ENCODE measurements at places on chromosomes 4 and X.

DNA sequence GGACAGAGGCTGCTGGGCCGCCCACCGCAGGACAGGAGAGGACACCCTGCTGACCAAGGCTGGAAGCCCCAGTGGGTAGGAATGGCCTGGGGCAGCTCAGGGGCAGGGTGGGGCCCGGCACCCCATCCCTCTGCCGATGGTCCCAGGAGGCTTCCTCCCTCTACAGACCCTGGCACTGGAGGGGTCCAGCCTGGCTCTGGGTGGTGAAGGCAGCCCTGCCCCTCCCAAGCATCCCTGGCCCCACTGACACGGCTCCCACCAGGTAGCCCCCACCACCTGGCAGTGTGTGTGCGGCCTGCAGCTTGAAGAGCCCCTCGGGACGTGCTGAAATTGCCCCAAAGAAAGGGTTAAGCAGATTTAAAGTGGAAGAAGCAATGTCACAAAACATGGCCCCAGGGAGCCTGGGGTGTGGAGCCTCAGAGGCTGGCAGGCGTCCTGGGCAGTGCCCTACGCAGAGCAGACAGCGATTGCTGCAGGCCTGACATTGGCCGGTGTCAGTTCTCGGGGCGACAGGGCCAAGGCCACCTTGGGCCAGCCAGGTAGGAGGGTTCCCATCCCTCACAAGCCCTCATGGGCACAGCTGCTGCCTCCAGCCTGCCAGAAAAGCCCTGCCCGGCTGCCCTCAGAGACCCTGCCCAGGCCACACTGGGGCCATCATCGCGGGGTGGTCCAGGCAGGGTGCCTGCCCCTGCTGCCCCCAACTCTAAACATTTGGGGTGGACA, 80.5 kb downstream of the FAM53A start:
- peak; percentile 4 for DNase-seq

DNA sequence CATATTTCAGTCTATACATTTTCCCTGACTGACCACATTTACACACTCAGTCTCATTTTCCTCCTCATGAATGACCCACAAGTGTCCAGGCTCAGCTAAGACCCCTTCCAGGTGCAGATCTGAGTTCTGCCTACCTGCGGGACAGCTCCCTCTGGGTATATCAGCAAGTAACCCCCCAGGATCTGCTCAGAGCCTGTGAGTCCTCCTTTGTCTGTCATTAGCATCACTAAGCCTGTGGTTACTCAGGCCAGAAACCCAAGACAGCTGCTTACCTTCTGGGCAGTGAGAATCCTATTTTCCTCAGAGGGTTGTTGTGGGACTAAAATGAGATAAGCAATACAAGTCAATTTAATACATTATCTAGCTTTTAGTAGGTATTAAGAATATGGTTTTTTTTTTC, 487.6 kb upstream of the BOD1L1 start:
- no peak for DNase-seq

DNA sequence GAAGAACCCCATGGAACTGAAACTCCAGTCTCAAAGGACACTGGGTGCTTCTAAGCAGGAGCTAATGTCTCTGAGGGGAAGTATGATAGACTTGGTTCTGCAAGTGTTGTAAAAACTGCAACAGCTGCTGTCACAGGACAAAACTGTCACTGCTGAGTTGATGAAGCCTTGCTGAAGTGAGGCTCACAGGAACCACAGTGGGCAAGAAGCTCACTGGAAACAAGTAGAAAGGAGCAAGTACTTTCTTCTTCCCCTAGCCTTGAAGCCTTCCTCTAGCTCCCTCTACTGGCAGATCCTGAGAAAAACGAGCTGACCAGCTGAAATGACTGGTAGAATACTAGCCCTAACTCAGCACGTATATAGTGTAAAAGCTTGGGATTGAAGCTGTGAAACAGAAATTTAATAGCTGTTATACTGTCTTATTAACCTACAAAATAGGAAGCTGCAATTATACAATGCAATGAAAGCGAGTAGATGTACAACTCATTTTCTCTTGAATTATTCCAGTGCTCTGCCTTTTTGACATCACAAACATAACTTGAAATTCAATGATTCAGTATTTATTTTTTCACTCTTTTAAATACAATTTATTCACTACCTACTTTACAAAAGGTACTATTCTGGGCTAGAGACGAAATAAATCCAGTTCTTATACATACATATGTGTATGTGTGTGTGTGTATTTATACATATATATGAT, 91.4 kb downstream of the GABRB1 start:
- DNase-seq: peak; percentile 51

DNA sequence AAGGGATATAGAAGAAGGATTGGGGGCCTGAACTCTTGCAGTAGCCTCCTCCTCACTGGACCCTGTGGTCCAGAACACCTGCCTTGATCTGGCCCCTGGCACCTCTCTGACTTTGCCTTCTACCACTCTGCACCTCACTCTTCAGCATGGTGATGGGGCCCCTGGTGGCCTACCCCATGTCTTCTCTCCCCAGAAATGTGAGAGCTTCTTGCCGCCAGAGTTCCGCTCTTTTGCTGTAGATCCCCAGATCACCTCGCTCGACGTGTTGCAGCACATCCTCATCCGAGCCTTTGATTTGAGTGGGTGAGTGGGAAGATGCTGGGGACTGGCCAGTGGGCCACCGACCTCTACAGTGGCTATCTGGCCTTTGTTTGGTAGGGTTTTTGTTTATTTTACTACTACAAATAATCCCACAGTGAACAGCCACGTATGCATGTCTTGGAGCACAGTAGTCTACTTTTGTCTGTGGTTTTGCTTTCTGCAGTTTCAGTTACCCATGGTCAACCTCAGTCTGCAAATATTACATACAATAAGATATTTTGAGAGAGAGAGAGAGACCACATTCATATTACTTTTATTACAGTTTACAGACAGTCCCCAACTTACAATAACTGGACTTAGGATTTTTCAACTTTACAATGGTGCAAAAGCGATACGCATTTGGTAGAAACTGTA, 1.8 kb downstream of the TBC1D25 start:
- no peak for DNase-seq

GRCh38 chrX:45022150-45022549, 149.2 kb downstream of the KDM6A start:
- no peak for DNase-seq

GRCh38 chrX:136146614-136147314, 569 bp upstream of the FHL1 start:
- peak; percentile 41 for DNase-seq

GRCh38 chrX:40105835-40106675, 8.3 kb upstream of the BCOR start:
- peak; percentile 81 for DNase-seq

DNA sequence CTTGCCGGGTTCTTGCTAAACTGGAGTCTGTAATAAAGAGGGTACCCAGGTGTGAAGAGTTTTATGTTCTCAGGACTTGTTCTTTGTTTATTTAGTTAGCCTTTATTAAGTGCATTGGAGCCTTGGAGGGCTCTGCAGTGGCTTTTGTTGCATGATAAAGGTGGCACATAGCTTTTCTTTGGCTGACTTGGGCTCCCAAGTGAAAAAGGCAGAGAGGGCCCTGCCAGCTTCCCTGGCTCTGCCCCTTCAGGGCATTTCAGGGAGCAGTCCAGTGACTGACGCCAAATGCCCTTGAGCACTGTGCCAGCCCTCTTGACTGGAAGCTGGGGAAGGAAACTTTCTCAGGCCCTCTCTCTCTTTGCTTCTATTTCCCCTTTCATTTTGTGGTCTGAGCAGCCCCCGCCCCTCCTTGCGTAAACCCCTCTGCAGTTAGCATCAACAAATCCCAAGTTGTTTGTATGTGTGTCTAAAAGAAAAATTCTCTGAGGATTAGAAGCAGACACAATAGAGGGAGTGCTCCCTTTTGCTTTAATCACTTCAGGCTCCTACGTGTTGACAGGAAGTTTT, 152.2 kb downstream of the NHS start:
- no peak for DNase-seq

DNA sequence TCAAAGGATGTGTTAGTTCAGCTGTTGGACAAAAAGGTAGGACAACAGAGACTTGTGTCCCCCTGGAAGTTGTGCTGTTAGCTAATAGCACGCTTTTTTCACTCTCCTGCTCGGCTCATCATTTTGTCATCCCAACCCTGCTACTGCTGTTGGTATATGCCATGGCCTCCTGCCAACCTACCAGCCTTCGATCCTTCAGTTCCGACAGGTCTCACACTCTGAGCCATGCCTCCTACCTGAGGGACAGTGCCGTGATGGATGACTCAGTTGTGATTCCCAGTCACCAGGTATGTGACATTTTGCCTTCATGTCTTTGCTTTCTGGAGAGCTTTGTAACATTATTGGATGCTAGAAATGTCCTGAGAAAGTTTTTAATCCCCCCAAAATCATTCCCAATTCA, 268.1 kb downstream of the ANK2 start:
- DNase-seq: no peak

DNA sequence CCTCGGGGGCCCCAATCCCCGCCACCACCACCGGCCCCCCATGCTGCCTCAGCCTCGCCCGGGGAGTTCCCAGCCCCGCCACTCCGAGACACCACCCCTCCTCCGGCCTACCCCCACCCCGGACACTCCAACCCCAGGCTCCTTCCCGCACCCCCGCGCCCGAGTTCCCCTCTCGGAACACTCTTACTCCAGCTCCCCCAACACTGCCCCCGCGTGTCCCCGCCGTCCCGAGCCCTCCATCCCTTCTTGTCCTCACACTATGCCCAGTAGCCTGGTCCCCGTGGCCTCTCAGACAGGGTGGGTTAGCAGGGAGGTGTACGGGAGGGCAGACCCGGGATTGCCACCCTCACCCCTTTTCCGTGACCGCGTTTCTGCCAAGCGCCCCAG, 276.1 kb downstream of the BCOR start:
- DNase-seq: no peak

DNA sequence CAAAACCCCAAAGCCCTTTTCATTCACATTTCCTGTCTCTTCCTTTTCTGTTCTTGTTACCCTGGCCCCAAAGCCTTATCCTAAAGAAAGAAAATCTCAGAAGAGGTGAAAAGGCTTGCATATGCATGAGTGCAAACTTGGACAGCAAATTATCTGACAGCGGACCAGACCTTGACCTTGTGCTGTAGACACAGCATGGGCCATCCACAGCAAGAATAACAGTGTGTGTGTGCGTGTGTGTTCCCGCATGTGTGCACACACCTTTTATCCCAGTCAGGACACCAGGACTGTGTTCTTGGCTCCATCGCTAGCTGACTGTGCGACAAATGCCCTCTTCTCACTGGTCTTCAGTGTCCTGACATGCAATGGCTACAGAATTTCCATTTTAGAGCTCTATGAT, 35.3 kb downstream of the ZBTB49 start:
- no peak for DNase-seq
